GM12864 (cell line): ENCODE measurements at places on chromosomes 16 and 17.

DNA sequence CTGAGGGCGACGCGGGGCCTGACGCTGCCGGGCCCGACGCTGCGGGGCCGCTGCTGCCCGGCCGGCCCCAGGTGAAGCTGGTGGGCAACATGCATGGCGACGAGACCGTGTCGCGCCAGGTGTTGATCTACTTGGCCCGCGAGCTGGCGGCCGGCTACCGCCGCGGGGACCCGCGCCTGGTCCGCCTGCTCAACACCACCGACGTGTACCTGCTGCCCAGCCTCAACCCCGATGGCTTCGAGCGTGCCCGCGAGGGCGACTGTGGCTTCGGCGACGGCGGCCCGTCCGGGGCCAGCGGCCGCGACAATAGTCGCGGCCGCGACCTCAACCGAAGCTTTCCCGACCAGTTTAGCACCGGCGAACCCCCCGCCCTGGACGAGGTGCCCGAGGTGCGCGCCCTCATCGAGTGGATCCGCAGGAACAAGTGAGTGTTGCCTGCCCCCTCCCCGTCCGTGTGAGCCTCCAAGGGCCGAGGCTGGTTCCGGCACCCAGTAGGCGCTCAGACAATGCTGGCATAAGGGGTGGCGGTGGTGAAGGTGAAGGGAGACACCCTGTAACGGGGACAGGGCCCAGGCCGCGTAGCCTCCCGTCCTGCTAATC lies 676 bp downstream of the CPD start:
- no peak for DNase-seq

- no peak for DNase-seq
Measured at GRCh38 chr17:50165066-50165465, 739 bp upstream of the SGCA start.

- DNase-seq = no peak
Measured at GRCh38 chr16:69888005-69888590, 63.0 kb upstream of the CLEC18A start.

- DNase-seq = no peak
Measured at GRCh38 chr16:30491744-30492308, 19.3 kb downstream of the ITGAL start.

DNA sequence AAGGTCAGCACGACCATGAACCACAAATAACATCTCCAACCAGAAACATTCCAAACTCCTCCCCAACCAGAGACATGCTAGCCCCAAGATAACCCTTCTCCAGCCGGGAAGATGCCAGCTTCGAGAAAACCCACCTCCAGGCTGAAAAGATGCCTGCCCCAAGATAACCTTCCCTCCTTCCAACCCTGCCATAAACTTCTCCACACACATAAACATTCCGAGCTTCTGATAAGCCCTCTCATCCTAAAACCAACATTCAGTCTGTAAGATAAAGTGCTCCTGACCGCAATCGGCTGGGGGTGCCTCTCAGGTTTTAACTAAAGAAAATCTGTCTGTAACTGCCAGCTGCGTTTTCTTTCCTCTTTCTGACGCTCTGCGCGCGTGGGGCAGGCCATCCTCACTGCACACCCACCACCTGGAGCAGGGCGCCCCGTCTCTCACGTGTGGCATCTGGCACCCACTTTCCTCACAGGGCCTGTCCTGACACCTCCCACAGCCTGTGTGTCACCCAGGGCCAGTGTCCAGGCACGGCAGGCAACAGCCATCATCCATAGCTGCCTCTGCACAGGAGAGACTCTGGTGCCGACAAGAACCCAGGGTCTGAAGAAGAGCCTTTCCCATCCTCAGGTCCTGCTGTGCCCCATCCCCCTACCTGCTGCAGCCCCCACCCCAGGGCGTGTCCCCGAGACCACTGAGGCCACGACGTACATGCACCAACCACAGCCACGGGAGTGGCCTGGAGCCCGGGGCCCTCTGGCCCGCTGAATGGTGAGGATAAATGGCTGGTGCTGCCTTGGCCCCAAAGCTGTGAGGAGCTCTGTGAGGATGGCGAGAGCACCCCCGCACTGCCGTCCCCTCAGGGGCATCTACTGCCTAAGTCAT lies 3.7 kb downstream of the TEPSIN start:
- no peak for DNase-seq

- DNase-seq = no peak
Measured at GRCh38 chr17:36532435-36532975, 2.2 kb downstream of the MYO19 start.

GRCh38 chr16:85215478-85216118 lies 103.3 kb upstream of the CIBAR2 start:
- DNase-seq = no peak

GRCh38 chr17:81537343-81537855 lies 9.2 kb downstream of the FSCN2 start:
- no peak for DNase-seq

GRCh38 chr17:40260528-40260927 lies 27.2 kb upstream of the CDC6 start:
- DNase-seq = no peak

GRCh38 chr17:58525239-58525638 lies 10.8 kb upstream of the MTMR4 start:
- DNase-seq = no peak

- no peak for DNase-seq
Measured at GRCh38 chr17:68820476-68820824, 134.7 kb downstream of the ABCA8 start.

GRCh38 chr16:11621920-11622651 lies 35.4 kb upstream of the LITAF start:
- no peak for DNase-seq

DNA sequence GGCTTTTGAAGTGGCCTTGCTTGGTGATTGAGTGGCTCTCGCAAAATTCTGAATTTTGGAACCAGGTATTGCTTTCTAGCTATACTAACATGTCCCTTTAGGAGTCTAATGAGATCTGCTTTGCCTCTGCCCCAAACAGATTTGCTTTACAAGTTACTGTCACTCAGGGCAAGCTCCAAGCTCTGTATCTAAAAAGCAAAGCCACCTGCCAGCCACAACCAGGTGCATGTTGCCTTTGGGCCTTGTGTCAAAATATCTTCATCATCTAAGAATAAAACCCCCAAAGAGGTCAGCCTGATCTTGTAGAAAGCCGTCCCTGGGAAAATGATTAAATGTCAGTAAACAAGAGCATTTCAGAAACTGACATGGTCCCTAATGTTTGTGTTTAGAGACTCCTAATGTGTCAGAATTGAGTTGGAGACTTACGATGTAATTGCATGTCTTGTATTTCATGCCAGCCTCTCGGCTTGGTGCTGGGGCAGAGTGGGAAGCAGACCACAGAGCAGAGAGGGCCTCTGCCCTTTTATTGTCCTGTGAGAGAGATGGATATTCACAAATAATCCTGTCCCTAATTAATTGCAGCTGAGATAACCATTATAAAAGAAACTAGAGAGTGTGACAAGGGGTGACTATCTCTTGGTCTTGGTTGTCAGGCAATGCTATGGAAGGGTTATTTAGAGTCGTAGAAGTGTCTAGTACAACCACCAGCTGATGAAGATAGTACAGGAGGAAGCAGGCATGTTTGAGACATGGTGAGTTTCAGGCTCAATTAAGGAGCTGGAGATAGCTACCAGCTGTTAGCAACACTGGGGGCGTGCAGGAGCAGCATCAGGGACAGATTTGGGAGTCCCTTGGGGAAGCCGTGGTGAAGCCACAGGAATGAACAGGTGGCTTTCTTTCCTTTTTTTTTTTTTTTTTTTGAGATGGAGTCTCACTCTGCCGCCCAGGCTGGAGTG lies 90.7 kb downstream of the PITPNC1 start:
- no peak for DNase-seq

- no peak for DNase-seq
Measured at GRCh38 chr17:81518785-81519283, 6.2 kb upstream of the ACTG1 start.

GRCh38 chr17:16304830-16305229 lies 48.4 kb downstream of the CENPV start:
- DNase-seq = no peak

DNA sequence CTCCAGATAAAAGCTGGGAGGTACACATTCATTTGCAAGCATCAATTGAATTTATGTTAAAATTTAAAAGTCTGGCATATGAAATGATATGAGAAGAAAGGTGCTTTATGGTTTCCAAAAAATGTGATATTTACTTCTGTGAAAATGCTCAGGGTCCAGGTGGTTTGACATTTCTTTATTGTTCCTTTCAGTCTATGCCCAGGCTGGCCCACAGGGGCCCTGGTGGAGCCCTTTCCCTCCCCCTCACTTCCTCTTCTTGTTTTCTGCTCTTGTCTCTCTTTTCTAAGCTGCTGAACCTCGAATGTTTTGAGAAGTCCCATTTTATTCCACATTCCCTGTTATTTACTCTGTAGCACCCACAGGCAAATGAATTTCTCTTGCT lies 127.8 kb downstream of the HS3ST3B1 start:
- DNase-seq = no peak

DNA sequence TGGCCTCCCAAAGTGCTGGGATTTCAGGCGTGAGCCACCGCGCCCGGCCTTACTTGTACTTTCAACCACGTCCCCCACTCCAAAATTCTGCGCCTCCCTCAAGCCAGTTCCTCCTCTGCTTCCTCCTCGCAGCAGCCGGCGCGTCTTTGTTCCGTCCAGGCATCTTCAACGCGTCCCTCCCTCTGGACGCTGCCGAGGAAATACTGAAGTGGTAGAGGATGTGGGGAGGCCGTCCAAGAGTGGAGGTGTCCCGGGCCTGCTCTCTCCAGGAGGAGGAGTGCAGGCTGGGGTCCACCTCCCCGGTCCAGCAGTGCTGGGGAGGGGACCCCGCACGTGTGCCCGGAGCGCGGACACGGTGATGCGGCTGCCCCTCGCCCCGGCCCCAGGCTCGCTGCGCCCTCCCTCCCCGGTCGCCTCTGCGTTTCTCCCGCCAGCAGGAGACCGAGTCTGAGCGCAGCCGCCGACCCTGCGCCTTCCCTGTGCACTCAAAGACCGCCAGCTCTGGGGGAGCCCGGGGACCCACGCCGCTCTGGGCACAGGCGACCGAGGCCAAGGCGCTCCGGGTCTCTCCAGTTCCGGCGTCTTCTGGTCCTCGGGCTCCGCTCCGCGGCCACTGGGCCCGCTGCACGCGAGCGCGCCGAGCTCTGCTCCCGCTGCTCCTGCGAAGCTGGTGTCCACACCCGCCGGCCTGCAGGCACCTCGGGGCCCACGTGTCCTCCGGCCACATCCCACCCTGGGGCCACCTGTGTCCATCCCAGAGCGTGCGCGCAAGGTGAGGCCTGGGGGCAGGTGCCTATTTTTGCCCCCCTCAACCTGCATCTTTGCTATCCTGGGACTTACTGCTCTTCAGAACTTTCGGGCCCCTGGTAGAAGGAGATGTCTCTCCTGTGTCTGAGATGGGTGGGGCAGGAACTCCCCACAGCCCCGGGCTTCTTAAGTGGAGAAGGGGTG lies 31.7 kb downstream of the OSBPL7 start:
- DNase-seq = no peak

GRCh38 chr17:44355642-44356099 lies 8.0 kb downstream of the FAM171A2 start:
- no peak for DNase-seq

DNA sequence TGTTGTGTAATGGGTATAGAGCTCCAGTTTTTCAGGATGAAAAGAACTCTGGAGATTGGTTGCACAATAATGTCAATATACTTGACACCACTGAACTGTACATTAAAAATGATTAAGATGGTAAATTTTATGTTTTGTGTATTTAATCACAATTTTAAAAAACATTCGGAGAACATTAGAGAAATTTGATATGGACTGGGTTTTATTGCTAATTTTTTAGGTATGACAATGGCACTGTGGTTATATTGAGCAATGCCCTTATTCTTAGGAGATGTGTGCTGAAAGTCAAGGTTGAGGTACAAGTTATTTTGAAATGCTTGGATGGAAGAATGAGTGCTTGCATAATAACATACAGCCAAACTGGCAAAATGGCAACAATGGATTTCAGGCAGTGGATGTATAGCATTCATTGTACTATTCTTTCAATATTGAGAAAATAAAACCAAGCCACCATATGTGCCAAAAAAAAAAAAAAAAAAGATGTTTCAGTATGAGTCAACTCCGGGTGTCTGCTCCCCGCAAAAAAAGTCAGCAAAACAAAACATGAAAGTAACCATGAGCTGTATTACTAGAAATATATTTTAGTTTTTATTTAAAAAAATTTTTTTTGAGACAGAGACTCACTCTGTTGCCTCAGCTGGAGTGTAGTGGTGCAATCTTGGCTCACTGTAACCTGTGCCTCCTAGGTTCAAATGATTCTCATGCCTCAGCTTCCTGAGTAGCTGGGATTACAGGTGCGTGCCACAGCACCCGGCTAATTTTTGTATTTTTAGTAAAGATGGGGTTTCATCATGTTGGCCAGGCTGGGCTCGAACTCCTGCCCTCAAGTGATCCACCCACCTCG lies 19.8 kb downstream of the HOXB1 start:
- peak; percentile 59 for DNase-seq

DNA sequence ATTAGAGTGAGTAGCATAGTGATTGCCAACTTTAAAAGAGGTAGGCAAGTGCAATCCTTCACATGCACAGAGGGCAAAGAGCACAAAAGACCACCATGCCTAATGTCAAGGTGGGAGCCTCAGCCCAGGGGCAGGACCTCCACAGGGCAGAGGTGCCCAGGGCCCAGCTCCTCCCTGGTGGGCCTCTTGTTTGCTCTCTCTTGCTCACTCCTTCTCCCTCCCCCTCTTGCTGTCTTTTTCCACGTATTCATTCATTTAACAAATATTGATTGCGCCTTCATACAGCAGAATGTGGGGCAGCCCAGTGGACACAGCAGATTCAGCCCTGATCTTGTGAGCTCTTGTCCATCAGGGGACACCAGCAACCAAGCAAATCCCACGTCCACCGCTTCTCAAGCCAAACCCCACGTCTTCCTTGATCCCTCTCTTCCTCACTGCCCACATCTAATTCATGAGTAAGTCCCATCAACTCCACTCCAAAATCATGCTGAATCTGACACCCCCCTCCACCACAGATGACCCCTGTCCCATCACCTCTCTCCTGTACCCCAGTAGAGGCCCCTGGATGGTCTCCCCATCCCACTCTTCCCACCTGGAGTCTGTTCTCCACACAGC lies 44.1 kb upstream of the RPL38 start:
- DNase-seq = no peak

DNA sequence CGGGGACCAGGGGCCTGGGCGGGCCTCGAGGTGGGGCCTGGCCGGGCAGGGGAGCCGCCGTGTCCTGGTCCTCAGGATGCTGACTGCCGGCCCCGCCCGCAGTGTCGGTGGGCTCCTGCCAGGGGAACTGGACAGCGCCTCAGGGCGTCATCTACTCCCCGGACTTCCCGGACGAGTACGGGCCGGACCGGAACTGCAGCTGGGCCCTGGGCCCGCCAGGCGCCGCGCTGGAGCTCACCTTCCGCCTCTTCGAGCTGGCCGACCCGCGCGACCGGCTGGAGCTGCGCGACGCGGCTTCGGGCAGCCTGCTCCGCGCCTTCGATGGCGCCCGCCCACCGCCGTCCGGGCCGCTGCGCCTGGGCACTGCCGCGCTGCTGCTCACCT lies 2.3 kb upstream of the PAQR4 start:
- no peak for DNase-seq
